ENCODE measurements at places on chromosomes 11 and 22.

DNA sequence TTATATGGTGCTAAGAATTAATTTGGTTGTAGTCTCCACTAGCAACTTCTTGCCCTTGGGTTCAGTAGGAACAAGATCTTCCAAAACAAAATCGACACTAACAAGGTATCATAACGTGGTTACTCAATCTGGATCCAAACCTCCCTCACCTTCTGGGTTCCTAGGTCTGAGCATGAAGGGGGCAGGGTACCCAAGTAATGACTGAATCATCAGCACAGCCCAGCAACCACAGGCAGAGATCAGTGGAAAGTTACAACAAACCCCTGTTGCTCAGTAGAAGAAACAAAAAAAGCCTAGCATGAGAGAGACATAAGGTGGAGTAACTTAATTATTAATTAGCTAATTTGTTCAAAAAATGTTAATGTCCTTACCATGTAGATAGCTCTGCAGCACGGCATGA, 221.4 kb downstream of the BLID start:
- no peak for DNase-seq
- H3K36me3 ChIP-seq: no peaks in the 10 kb centered on the region
- no peak overlapping the region for H3K27ac ChIP-seq
- H3K27me3 ChIP-seq: no peaks in the 10 kb centered on the region

DNA sequence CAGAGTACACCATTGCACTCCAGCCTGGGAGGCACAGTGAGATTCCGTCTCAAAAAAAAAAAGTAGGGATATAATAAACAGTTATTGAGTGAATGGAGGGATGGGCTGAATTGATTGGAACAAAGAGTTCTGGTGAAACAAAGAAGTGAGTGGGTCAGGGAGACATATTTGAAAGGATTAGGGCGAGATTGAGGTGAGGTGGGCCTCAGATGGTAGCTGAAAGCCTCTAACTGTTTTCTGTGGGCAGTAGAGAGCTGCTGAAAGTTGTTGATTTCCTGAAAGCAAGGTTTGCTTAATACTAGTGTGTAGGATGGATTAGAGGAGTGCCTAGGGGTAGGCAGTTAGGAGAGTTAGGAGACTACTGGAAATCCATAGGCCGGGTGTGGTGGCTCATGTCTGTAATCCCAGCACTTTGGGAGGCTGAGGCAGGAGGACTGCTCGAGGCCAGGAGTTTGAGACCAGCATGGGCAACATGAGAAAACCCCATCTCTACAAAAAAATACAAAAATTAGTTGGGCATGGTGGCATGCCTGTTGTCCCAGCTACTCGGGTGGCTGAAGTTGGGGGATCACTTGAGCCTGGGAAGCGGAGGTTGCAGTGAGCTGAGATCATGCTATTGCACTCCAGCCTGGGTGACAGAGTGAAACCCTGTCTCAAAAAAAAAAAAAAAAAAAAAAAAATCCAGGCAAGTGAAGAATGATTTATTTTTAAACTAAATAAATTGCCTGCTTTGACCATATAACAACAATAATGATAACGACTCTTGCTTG, 41.4 kb upstream of the PTPRJ start:
- no peak for DNase-seq
- H3K36me3 ChIP-seq: peaks cover 2% of the 10 kb centered on the region
- peaks cover 2% of the 10 kb centered on the region for H3K27me3 ChIP-seq
- H3K27ac ChIP-seq: peak overlapping the region; percentile 51
- H3K4me1 ChIP-seq: peaks cover 39% of the 10 kb centered on the region

DNA sequence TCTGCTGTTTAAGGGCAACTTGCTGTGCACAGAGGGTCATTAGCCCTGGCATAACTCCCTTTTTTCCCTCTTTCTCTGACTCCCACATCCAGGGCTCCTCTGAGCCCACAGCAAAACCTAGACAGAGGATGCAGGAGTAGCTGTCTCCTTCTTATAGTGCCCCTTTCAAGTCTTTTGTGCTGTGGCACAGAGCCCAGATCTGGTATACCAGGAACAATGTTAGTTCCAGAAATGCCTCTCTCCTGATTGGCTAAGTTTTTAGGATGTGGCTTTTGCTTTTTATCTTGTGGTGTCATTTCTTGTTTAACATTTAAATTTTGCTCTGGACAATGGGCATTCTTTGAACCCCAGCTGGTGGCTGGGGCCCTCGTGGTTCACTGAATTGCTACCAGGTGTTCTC, 25.6 kb upstream of the RRM1 start:
- H3K27me3 ChIP-seq: no peaks in the 10 kb centered on the region
- peaks cover 54% of the 10 kb centered on the region for H3K36me3 ChIP-seq
- H3K4me3 ChIP-seq: no peak overlapping the region
- H3K27ac ChIP-seq: peak overlapping the region; percentile 33

- H3K27me3 ChIP-seq: no peaks in the 10 kb centered on the region
- no peak overlapping the region for H3K4me3 ChIP-seq
- peaks cover 8% of the 10 kb centered on the region for H3K4me1 ChIP-seq
- no peak for DNase-seq
- H3K27ac ChIP-seq: peak overlapping the region; percentile 48
- peaks cover 64% of the 10 kb centered on the region for H3K36me3 ChIP-seq
Observed at GRCh38 chr11:47241841-47242301, 6.7 kb downstream of the ACP2 start.

GRCh38 chr11:76073724-76074123, 132.6 kb downstream of the WNT11 start:
- DNase-seq: no peak
- peaks cover 5% of the 10 kb centered on the region for H3K36me3 ChIP-seq
- no peaks in the 10 kb centered on the region for H3K4me1 ChIP-seq
- no peak overlapping the region for H3K4me3 ChIP-seq
- no peaks in the 10 kb centered on the region for H3K27me3 ChIP-seq
- H3K27ac ChIP-seq: no peak overlapping the region

DNA sequence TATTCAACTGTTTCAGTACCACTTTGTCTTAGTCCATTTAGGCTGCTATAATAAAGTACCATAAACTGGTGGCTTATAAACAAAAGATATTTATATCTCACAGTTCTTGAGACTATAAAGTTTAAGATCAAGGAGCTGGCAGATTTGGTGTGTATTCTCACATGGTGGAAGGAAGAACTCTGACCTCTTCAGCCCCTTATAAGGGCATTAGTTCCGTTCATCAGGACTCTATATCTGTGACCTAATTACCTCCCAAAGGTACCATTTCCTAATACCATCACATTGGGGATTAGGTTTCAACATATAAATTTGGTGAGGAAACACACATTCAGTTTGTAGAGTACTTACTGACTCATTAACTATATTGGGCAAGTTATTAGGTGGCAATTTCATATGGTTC, 10.7 kb upstream of the ARL14EP start:
- no peak for DNase-seq
- no peak overlapping the region for H3K4me3 ChIP-seq
- H3K36me3 ChIP-seq: no peaks in the 10 kb centered on the region

DNA sequence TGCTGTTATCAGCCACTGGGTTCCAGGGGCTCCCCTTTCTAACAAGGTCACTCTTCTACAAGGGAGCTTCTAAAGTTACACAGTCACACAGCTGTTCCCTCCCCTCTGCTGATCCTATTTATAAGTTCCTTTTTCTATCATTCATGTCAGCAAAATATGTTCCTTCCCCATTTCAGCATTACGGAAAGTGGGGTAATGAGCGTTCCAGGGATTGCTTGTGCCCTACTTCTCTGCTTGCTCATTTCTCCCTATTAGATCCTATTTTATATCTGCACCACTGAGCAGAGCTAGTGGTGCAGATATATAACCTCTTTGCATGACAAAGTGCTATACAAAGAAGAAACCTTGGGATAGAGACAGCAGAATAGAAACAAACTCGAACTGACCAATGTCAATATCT, 22.7 kb upstream of the PLEKHB1 start:
- no peak overlapping the region for H3K4me3 ChIP-seq
- H3K27me3 ChIP-seq: peaks cover 20% of the 10 kb centered on the region
- peaks cover 3% of the 10 kb centered on the region for H3K4me1 ChIP-seq
- DNase-seq: no peak
- H3K36me3 ChIP-seq: no peaks in the 10 kb centered on the region

- H3K27me3 ChIP-seq: no peaks in the 10 kb centered on the region
- H3K4me1 ChIP-seq: no peaks in the 10 kb centered on the region
- no peak overlapping the region for H3K4me3 ChIP-seq
- no peak overlapping the region for H3K27ac ChIP-seq
- no peaks in the 10 kb centered on the region for H3K36me3 ChIP-seq
- DNase-seq: no peak
Observed at GRCh38 chr11:92413757-92414513, 189.3 kb downstream of the FAT3 start.

GRCh38 chr11:12792590-12792989, 118.4 kb downstream of the TEAD1 start:
- no peak overlapping the region for H3K27ac ChIP-seq
- DNase-seq: no peak
- no peaks in the 10 kb centered on the region for H3K4me1 ChIP-seq
- no peak overlapping the region for H3K4me3 ChIP-seq
- H3K36me3 ChIP-seq: no peaks in the 10 kb centered on the region
- H3K27me3 ChIP-seq: peaks cover 18% of the 10 kb centered on the region

- no peaks in the 10 kb centered on the region for H3K4me1 ChIP-seq
- no peak overlapping the region for H3K27ac ChIP-seq
- no peak overlapping the region for H3K4me3 ChIP-seq
- DNase-seq: no peak
Observed at GRCh38 chr11:102238391-102238821, 78.9 kb upstream of the BIRC3 start.

GRCh38 chr11:75652936-75653335, 15.9 kb downstream of the MAP6 start:
- H3K36me3 ChIP-seq: no peaks in the 10 kb centered on the region
- no peak for DNase-seq
- H3K27me3 ChIP-seq: peaks cover 11% of the 10 kb centered on the region

GRCh38 chr11:115220911-115221310, 283.3 kb downstream of the CADM1 start:
- H3K4me3 ChIP-seq: no peak overlapping the region
- H3K36me3 ChIP-seq: no peaks in the 10 kb centered on the region
- H3K4me1 ChIP-seq: peaks cover 26% of the 10 kb centered on the region
- DNase-seq: no peak
- H3K27ac ChIP-seq: no peak overlapping the region

DNA sequence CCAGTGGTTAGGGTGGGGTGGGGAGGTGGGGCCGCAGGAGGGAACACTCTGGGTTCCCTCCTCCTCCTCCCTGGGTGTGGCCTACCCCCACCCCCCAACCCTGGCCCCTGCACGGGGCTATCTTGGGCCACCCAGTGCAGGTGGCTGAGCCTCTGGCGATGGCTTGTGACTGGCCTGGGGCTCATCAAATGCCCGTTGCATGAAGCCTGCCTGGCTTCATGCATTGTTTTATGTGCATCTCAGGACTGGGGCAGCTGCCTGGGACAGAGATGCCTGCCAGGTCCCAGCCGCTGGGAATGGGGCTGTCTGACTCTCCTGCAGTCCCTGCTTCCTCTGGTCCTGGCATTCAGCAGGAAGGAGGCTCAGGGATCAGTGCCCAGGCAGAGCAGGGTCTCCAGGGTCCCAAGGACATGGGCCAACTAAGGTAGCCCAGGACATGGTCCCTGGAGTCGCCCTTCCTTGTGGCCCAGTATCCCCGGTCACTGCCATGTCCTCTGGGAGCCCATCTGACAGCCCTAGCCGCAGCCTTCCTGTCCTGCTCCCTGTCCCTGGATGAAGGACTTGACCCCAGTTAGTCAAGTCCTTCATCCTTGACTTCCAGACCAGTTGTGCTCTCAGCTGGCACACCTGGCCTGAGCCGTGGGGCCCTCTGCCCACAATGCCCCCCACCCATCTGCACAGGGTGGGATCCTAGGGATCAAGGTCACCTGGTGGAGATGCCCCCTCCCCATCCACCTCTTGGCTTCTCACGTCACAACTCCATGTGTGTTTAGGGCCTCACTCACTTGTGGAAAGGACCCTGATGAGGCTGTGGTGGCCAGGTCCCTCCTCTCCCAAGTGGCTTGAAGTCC, 112.1 kb upstream of the FGF3 start:
- H3K27ac ChIP-seq: no peak overlapping the region
- H3K4me1 ChIP-seq: no peaks in the 10 kb centered on the region
- DNase-seq: no peak
- no peak overlapping the region for H3K4me3 ChIP-seq
- H3K36me3 ChIP-seq: no peaks in the 10 kb centered on the region

- no peak overlapping the region for H3K27ac ChIP-seq
- H3K4me3 ChIP-seq: no peak overlapping the region
- no peaks in the 10 kb centered on the region for H3K27me3 ChIP-seq
- no peak for DNase-seq
- no peaks in the 10 kb centered on the region for H3K4me1 ChIP-seq
Observed at GRCh38 chr11:1402355-1403077, 12.8 kb downstream of the BRSK2 start.

DNA sequence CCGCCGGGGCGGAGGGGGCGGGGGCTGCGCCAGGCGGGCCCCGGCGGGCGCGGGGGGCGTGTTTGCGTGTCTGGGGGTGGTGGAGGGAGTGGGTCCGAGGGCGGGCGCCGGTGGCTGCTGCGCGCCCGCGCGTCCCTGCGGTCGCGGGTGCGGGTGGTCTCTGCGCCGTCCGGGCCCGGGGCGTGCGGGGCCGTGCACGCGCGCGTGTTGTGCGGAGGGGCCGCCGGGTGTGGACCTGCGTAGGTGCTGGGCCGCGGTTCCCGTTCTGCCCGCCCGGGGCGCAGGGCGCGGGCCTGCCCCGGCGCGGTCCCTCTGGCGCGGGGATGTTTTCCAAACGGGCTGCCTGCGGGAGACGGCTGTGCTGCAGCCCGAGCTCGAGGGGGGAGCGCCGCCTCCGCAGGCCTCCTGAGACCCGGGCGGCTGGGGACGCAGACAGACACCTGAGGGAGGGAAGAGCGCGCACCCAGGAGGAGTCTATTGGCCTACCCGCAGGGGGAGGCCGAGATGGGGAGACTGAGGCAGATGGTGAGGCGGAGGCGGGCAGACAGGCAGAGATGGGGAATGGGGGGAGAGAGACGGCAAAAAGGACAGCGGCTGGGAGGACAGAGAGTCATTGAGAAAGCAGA, 442 bp downstream of the PELI3 start:
- DNase-seq: no peak
- peaks cover 39% of the 10 kb centered on the region for H3K4me1 ChIP-seq
- peaks cover 2% of the 10 kb centered on the region for H3K27me3 ChIP-seq
- peak overlapping the region; percentile 80 for H3K27ac ChIP-seq

GRCh38 chr11:35584321-35584720, 33.9 kb upstream of the FJX1 start:
- no peak overlapping the region for H3K27ac ChIP-seq
- H3K36me3 ChIP-seq: no peaks in the 10 kb centered on the region
- no peak overlapping the region for H3K4me3 ChIP-seq
- H3K4me1 ChIP-seq: no peaks in the 10 kb centered on the region
- H3K27me3 ChIP-seq: peaks cover 27% of the 10 kb centered on the region
- DNase-seq: no peak

- peak overlapping the region; percentile 10 for H3K27ac ChIP-seq
- peaks cover 13% of the 10 kb centered on the region for H3K27me3 ChIP-seq
- H3K36me3 ChIP-seq: no peaks in the 10 kb centered on the region
- DNase-seq: no peak
Observed at GRCh38 chr22:42281284-42281683, 10.8 kb upstream of the TCF20 start.

- H3K36me3 ChIP-seq: peaks cover 4% of the 10 kb centered on the region
- no peak for DNase-seq
Observed at GRCh38 chr11:20211691-20212090, 51.4 kb upstream of the DBX1 start.

All from activated CD4-positive, alpha-beta T cell treated with anti-CD3 and anti-CD28 coated beads, Interleukin-2, amount 10 ng/mL, durations not matched to agents 7 days and 5 days (primary cell).